Activated CD4-positive, alpha-beta T cell treated with anti-CD3 and anti-CD28 coated beads for 4 hours (primary cell): ENCODE measurements at places on chromosomes 11 and 22.
A peak's percentile ranks its signal among the peaks of the same experiment; 100 is the strongest.

GRCh38 chr11:46294365-46295309, 17.2 kb downstream of the CREB3L1 start:
- no peak for DNase-seq

DNA sequence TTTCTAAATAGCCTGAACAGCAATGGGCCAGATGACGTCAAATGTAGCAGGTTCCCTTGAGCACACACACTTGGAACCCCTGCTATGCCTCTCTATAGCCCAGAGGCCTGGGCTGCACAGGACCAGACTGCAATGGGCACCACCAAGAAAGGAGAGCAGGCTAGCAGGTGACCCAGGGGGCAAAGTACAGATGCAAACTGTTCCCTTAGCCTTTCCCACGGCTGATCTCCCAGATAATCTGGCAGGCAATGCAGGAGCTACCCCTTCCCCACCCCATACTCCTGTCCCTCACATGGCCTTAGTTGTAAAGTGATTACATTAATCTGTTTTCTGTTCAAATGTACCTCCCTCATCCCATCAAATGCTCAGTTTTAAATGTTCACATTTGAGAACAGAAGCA, 41.3 kb downstream of the SMCO4 start:
- no peak for DNase-seq

DNA sequence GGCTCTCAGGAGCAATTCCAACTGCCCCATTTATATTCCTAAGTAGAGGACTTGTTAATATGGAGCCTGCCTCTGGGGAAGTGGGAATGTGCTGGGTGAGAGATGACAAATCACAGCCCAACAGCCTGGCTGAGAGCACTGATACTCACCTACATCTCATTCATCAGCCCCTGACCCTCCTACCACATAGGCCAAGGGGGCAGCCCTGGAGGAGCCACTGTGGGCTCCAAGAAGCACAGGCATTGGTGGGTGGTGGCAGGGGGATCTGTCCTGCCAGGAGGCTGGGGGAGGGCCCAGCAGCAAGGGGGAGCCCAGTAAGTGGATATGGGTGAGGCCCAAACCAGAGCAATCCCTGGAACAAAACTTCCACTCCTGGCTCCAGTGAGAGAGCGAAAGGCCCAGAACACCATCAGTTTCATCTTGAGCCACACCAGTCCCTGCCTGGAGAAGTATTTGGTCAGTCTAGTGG, 79.7 kb downstream of the BUD13 start:
- DNase-seq = no peak

GRCh38 chr11:1943977-1944376, 3.2 kb upstream of the MRPL23 start:
- no peak for DNase-seq

DNA sequence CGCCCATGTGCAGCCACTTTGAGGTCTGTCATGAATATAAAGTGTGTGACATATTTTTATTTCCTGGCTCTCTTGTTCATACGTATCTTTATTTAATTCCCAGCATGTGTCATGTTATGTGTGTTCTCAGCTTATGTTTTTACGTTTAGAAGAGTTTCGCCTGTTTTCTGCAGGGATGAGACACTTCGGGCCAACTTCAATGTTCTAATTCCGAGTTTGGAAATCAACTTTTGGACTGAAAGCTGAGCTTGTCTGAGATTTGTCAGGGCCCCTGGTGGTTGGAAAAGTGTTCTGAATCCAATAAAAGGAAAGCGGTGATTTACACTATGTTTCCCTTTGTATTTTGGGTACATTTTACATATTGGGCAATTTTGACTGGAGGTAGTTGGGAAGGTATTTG, 810.7 kb downstream of the TBC1D22A start:
- no peak for DNase-seq

- no peak for DNase-seq
These were observed 4.3 kb downstream of the MED15 start for GRCh38 chr22:20511578-20512229.

DNA sequence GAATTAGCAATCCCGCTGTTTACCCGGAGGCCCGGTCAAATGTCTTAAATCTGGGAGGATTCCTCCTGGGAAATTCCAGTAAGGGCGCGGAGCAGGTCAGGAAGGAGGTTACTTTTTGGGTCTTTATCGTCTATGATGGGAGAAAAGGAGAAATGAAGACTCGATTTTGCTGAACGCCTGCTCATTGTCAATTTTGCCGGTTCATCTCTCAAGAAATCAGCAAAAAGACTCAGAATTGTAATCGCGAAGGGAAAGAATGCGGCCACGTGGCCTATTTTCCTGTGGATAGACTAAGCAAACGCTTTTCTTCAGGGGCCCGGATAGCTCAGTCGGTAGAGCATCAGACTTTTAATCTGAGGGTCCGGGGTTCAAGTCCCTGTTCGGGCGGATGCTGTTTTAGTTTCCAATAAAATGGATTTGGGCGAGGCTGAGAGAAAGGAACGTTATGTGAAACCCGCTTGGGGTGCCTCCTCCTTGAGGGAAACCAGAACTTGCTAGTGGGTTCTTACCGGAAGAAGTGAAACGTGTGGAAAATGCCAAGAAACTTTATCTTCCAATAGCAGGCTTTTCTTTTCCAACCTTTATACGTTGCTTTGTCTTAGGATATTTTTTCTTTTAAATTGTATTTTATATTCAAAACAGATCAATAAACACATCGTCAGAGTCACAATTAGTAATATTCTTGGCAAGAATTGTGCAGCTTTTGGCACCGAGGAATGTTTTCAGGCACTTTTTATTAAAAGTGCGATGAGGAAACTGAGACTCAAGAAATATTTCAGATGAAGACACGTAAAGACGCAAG, 45.0 kb downstream of the OR4D9 start:
- DNase-seq = peak; percentile 62

DNA sequence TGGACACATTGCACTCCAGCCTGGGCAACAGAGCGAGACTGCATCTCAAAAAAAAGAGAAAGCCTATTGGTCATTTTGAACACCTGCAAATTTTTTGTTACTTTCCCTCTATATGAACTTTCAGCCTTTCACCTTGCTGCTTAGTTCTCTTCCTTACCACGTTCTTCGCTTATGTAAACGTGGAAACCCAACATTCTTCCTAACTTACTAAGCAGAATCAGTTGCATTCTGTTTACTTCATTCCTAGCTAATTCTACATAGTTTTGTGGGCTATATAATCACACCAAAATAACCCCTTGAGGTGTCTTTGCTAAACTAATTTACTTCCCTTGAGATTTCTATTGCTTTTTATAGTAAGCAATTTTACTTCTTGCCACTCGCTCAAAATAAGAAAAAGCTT, 23.2 kb downstream of the MS4A4A start:
- DNase-seq = no peak

DNA sequence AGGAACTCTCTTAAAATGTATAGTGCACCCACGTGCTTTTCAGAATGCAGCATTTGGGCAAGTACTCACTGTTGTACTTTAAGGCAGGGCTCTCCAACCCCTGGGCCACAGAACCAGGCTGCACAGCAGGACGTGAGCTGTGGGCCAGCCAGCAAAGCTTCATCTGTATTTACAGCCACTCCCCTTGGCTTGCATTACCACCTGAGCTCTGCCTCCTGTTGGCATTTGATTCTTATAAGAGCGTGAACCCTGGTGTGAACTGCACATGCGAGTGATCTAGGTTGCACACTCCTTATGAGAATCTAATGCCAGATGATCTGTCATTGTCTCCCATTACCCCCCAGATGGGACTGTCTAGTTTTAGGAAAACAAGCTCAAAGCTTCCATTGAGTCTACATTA, 3.0 kb downstream of the C11orf58 start:
- DNase-seq = no peak

DNA sequence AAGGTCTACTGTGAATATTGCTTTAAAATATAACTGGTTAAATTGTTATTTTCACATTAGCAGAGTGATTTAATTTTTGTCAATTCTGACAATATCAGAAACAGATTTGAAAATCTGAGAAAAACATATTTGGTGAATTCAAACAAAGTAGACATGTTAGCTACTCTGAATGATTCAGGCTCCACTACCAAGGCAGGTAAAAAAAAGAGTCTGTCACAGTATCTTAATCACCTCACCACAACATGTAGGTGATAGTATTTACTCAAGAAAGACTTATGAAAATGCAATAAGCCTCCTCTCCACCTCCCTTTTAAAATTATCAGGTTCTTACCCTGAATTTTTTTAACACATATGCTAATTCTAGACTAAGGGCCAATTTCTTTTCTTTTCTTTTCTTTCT, 42.6 kb downstream of the DDI1 start:
- DNase-seq = no peak

GRCh38 chr11:8784954-8785353, 102.4 kb downstream of the RPL27A start:
- no peak for DNase-seq

GRCh38 chr11:9703280-9703679, 39.4 kb downstream of the SWAP70 start:
- no peak for DNase-seq

GRCh38 chr22:45009606-45010531, at the start of gene PHF21B:
PHF21B (minus strand) TSS chr22:45010005; CDS start chr22:45009549, 456 bp downstream.
- DNase-seq = no peak

DNA sequence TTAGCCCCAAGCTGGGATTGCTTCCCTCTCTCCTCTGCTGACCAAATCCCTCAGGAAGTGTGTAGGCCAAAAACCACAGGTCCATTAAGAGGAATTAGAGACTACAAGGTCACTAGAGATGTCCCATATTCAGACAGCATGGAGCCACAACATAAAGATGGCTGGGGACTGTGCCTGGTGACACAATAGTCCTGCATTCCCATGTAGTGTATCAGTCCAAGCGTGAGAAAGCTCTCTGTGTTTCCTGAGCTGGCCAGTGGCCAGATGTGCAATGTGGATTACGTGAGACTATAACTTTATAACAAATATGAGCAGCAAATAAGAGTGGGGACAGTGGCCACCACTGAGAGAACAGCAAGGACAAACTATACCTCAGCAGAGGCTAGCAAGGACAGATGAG, 7.6 kb upstream of the MS4A10 start:
- no peak for DNase-seq

DNA sequence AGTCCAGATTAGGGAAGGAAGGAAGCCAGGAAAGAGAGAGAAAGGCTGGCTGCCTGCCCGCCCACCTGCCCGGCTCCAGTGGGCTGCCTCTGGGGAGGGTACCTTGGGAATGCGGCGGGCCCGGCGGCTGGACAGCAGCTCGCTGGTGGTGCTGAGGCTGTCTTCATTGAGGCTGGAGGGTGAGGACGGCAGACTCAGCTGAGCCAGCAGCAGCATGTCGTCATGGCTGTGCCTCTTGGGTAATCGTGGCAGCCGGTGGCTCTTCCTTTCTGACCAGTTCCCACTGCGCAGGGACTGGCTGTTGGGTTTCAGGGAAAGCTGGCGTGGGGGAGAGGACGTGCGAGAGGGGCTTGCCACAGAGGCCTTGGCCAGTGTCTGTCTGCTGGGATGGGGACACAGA, 32.9 kb downstream of the RPL27A start:
- DNase-seq = no peak

- peak; percentile 33 for DNase-seq
These were observed 2.1 kb downstream of the NRIP3 start for GRCh38 chr11:9001736-9002135.

DNA sequence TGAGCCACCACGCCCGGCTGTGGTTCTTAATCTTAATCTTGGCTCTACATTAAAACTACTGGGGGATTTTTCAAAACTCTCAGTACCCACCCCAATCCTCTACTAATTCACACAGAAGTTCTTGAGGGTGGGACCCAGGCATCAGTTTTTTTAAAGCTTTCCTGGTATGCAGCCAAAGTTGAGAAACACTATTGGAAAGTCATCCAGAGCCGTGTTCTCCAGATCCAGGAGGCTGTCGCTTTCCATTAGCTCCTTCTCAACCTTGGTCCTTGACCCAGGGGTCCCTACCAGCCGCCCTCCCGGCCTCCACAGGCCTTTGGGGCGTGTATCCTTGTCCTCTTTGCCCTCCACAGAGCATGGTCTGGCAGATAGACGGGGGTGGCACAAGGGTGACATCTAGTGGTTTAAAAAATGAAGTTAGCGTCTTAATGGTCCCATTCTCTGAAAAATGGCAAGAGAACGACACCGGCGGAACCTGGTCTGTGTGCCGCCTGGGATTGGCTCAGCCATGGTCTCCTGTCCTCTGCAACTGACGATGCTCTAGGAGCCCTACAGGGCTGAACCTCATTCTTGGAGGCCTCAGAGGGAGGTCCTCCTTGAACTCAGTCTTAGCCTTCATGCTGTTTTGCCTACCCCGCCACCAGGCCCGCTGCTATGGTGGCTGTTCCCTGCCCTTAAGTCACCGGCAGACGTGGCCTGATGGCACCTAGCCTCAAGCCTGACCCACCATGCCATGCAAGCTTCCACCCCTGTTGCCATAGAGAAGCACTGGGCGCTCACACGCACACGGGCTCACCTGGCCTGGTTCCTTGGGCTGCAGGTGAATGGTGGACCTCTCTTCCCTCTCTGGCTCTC, 152.0 kb upstream of the SYN3 start:
- DNase-seq = no peak

DNA sequence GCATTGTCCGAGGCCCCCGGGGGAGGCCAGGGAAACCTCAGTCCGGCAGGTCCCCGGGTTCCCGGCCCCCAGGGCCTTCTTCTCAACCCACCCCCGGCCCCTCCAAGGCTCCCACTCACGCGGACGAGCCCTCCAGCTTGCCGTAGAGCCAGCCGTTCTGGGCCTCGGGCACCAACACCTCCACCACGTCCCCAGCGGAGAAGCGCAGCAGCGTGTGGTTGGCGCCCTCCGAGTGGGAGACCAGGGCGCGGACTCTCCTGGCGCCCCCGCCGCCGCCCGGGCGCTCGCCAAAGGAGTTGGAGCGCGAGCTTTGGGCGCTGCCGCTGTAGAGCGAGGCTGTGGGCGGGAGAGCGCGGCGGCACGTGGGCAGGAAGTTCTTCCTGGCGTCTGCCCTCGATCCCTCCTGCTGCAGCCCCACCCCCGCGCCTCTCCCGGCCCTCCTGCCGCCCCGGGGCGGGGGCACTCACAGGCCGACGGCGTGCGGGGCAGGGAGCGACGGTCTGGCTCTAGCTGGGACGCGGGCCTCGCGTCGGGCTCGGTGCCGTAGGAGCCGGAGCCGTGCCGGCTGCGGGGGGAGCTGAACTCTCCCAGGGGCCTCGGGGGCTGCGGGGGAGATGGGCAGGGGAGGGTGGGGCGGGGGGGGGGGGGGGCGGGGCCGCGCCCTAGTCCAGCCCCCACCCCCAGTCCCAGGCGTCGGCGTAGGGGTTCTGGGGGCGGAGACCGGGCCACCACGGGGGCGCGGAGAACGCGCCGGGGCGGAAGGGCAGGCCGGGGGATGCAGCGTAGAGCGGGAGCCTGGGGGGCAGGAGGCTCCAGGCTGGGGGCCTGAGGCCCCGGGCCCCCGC, 4.9 kb upstream of the SLC16A8 start:
- DNase-seq = no peak

DNA sequence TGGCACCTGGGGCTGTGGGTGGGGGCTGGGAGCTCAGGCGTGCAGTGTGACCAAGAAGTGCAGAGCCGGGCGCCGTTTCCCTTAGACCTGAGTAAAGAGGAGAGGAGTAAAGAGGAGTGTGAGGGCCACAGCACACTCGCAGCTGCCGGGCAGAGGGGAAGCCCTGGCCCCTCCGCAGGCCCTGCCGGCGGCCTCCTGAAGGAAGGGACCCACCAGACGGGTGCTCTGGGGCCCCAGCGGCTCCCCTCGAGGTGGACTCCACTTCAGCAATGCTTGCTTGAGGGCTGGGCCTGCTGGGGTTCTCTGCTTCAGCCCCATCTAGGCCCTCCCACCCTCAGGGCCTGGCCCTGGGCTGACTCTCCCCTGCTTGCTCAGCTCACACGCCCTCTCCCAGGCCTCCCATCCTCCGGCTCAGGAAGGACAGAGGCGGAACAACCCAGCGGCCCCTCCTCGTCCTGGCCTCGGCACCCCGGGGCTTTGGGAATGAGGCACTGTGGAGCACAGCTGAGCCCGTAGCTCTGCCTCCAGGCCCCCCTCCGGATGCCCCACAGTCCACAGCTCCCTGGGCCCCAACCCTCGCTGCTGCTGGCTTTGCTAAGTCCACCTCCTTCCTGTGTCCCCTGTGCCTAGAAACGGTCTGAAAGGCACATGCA, 1198.7 kb downstream of the BRD1 start:
- DNase-seq = no peak
